ENCODE measurements at places on chromosomes 7 and 10.

- DNase-seq, result no peak
These were observed 95.0 kb downstream of the DYNC1I1 start for GRCh38 chr7:95867309-95867708.

DNA sequence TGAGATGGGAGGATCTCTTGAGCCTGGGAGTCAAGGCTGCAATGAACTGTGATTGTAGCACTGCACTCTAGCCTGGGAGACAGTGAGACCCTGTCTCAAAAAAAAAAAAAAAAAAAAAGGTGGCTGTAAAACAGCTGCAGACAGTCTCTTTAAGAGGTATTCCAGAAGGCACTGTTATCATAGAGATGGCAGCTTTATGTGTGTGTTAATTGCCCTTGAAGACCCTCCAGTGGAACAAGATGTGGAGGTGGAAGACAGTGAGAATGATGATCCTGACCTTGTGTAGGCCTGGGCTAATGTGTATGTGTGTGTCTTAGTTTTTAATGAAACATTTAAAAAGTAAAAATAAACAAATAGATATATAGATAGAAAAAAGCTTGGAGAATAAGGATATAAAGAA is 66.0 kb downstream of the ZNF487 start:
- no peak for DNase-seq

DNA sequence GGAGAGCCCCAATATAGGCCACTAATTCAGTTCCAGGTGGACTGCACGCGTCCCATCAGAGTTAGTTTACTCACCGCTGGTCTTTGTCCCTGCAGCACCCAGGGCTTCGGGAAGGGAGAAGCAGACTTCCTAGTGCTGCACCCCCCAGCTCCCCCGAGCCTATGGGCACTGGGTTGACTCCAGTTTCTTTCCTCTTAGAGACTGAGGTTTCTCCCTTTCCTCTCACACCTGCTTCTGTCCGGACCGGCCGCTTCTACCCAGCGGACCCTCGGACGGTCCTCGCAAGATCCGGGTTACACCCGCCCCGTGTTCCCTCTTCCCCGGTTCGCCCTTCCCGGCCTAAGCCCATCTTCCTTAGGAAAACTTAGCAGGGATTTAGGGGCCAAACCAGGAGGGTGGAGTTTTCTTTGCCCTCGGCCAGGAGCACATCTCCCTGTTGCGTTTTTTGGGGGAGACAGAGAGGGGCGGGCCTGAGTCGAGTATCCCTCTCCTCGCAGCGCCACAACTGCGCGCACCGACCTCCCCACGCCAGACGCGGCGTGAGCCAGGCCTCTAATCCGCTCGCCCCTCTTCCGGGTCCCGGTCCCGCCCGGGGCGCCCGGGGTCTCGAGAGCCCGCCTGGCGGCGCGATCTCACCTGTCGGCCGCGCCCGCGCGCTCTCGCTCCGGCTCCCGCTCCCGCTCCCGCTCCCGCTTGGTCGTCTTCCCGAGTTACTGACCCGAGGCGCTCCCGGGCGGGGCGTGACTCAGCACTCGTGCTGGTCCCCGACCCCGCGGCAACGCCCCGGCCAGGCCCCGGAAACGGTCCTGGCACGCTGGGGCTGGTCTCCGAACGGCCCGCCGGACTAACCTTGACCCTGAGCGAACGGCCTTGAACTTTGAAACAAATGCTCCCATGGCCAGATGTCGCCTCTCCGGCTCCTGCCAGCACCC is at the start of gene AIFM2:
AIFM2 (minus strand) TSS at position 728 of the 932 bp plus-strand sequence. CDS start 8,741 bp downstream, outside the sequence.
- DNase-seq, result no peak

- DNase-seq, result no peak
These were observed 215.7 kb downstream of the HTR7 start for GRCh38 chr10:90642136-90642535.

- DNase-seq, result no peak
These were observed 195.7 kb downstream of the CACNA2D1 start for GRCh38 chr7:82247814-82248433.

DNA sequence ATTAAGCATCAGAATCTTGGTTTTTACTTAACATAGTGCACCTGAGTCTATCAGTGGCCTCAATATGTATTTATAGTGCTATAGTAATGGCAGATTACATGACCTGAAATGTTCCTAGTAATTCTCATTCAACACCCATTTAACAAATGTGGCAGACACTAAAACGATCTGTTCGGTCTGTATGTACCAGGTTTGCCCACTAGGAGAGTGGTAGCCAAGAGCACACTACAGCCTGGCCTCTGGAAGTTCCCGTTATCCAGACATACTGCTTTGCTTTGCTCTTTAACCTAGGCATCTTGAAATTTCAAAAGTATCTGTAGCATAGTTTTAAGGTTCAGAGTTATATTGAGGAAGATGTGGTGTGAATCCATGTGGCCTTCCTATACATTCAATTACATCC is 395.7 kb upstream of the NRG3 start:
- no peak for DNase-seq

GRCh38 chr7:108347616-108348015 is 108.6 kb downstream of the NRCAM start:
- DNase-seq, result no peak

- no peak for DNase-seq
These were observed 217.3 kb downstream of the CELF2 start for GRCh38 chr10:11234857-11235531.

GRCh38 chr10:74008212-74008731 is 10.4 kb downstream of the VCL start:
- DNase-seq, result peak; percentile 56

- DNase-seq, result no peak
These were observed 771.6 kb upstream of the COBL start for GRCh38 chr7:52088008-52088901.

DNA sequence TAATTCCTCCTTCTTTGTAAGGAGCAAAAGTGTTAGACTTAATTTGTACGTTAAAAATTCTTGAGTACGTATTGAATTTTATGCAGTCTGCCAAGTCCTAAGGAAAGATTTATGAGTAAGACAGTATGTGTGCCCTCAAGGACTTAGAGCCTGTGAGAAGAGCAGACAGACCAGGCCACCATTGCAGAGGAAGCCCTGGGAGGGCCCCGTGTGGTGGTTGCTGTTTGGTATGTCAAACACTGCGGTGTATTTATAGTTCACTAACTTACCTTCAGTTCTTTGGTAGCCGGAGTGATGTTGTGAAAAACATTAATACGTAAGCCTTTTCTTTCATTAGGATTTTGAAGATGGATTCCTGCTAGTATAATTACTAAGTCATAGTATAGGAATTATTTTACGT is 82.9 kb downstream of the GALNT11 start:
- no peak for DNase-seq

GRCh38 chr7:128841921-128842673 is 11.9 kb downstream of the FLNC start:
- DNase-seq, result no peak

DNA sequence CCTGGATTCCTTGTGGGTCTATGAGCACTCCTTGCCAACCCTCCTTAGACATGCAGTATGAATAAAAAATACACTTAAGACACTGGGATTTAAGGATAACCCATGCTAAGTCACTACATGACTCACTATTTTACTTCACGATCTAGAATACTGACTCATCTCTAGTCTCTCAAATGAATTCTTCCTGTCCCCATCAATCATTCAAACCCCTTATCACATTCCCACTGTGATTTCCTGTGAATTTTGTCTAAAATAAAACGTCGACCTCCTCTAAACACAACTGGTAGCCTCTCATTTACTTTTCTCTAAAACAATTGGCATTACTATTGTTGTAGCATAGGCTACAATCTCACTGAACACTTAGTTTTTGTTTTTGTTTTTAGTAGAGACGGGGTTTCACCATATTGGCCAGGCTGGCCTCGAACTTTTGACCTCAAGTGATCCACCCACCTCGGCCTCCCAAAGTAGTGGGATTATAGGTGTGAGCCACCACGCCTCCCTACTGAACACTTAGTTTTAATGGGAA is 3.9 kb upstream of the IQUB start:
- no peak for DNase-seq

DNA sequence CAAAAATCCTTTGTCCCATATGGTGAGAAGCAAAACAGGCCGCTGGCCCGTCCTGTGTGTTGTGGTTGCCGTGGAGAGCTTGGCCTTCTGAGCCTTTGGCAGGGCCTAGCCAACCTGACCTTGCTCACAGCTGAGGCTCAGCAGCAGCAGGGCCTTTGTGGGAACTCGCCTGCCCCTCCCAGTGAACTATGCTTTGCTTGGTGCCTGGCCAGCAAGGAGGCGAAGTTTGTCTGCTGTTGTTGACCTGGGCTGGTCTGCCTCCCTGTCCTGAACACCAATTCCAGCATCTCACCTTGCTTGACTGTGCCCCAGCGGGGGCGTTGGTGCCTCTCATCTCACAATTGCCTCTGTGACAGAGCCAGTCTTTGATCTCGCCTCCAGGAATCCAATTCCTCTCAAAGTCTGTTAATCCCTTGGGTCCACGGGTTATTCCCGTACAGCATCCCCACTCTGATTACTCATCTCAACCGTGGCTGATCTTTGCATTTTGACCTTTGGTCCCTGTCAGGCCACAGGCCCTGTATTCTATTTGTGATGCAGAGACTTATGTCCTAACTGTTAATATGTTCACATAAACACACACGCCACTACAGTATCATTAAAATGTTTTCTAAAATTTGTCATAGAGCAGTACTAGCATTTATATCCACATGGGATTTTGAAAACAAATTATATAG is 22.6 kb downstream of the EPDR1 start:
- no peak for DNase-seq

DNA sequence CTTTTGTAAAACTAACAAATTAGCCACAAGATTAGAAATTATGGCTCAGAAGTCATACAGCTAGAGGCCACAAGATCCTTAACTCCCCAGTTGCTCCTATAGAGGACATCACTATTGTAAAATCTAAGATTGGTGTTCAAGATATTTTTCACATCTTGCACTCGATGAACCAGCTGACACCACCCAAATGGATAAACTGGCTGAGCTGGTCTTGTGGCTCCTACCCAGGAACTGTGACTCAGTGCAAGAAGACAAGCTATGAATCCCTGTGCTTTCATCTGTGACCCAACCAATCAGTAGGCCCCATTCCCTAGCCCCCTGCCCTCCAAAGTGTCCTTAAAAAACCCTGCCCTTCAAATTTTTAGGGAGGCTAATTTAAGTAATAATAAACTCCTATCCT is 27.9 kb upstream of the R3HCC1L start:
- DNase-seq, result no peak

DNA sequence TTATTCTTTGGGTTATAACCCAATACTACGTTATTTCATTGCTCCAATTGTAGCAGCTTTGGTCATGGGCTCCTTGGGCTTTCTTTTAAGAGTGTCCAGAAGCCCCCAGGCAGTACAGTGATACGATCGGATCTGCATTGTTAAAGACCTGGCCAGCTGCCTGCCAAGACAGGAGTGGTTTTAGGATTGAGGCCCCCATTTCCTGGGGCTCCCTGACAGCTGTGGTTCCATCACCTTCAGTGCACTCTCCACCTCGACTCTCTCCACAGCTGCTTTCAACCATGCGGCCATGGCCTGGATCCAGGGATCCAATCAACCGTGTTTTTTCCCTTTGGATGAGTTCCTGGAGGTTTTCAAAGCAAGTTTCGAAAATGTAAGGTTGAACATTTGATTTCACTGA is 123.4 kb upstream of the BTBD16 start:
- DNase-seq, result no peak

- no peak for DNase-seq
These were observed 136.5 kb upstream of the NAMPT start for GRCh38 chr7:106421181-106421762.

DNA sequence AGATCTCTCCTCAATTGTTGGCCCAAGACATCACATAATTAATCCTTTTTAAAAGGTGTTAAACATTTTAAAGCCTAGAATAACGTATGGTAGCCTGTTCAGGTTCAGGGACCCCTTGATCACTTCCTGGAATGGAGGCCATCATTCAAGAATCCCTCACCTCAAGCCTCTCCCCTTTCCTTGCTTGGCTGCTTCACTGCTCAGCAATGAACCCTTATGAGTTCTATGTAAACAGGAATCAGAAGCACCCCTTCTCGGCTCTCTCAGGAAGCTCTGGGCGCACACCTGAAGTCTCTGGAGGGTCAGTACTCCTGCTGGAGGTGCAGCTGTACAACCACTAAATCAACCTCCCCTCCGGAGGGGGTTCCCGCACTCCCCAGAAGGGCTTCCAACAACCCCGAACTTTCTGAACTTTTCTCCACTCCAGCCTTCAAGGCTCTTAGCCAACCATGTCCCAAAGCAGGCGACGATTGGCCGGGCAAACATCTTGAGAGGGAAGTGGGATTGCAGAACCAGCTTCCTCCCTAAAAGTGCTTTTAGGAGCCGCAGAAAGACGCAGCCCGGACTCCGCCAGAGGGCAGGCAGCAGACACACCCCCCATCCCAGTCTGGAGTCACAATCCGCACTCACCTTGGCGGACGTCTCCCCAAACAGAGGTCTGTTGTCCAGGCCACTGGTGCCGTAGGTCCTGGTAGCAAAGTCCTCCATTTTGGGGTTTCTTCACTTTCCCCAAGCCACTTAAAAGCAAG is 562 bp downstream of the TMEM243 start:
- no peak for DNase-seq
